ENCODE measurements at places on chromosomes 1 and 21.

- no peak for DNase-seq
These were observed 17.6 kb downstream of the SHISA4 start for GRCh38 chr1:201906336-201906735.

- peak; percentile 61 for DNase-seq
These were observed 1.7 kb downstream of the ALDH9A1 start for GRCh38 chr1:165696625-165697100.

DNA sequence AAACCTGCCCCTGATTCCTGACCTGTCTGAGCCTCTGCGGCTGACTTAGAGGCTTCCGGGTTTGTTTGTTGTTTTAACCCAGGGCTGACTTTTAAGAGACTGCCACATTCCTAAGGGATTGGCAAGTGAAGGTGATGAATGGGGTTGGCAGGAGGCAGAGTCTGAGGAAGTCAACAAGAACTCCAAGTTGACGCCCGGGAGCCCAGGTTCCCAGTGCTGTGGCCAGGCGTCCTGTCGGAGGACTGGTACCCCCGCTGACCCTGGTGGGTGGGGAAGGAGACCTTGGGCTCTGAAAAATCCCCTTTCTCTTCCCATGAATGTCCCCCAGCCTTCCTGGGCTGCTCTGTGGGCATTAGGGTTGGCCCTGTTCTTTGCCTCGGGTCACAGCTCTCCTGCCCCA, 19.7 kb upstream of the EPS8L3 start:
- DNase-seq: no peak

GRCh38 chr1:174324939-174325338, 122.8 kb upstream of the GPR52 start:
- DNase-seq: no peak

- DNase-seq: no peak
These were observed 3.2 kb downstream of the ANGPTL1 start for GRCh38 chr1:178867670-178868069.
